ENCODE measurements at places on chromosomes 7 and 10.

DNA sequence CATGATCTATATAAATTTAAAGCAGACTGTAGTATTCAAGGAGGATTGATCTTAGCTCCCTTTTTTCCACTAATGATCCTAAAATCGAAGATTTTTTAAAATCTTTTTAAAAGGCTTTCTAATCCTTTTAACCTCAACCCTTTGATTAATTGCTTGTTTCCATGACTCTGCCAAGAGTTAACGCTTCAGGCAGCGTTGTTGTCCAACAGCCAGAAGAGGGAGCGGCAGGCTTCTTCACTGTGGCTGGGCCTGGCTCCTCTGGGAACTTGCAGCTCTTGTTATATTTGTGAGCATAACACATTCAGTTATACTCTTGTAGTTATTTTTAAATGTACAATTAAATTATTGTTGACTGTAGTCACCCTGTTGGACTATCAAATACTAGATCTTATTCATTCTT is 26.3 kb downstream of the CRCP start:
- DNase-seq: no peak

- no peak for DNase-seq
Observed at GRCh38 chr10:133000648-133001047, 58.3 kb upstream of the CFAP46 start.

- DNase-seq: no peak
Observed at GRCh38 chr7:106768324-106768751, 96.7 kb upstream of the PIK3CG start.

- DNase-seq: no peak
Observed at GRCh38 chr7:48628793-48629349, 295.5 kb upstream of the CDC14C start.

- DNase-seq: no peak
Observed at GRCh38 chr10:25017154-25017590, 760 bp downstream of the THNSL1 start.

- peak; percentile 39 for DNase-seq
Observed at GRCh38 chr10:132452216-132452650, 55.2 kb downstream of the PWWP2B start.

GRCh38 chr7:85014936-85015660 is 171.8 kb downstream of the SEMA3D start:
- no peak for DNase-seq

- DNase-seq: no peak
Observed at GRCh38 chr7:127888411-127888810, 142.8 kb downstream of the LRRC4 start.

DNA sequence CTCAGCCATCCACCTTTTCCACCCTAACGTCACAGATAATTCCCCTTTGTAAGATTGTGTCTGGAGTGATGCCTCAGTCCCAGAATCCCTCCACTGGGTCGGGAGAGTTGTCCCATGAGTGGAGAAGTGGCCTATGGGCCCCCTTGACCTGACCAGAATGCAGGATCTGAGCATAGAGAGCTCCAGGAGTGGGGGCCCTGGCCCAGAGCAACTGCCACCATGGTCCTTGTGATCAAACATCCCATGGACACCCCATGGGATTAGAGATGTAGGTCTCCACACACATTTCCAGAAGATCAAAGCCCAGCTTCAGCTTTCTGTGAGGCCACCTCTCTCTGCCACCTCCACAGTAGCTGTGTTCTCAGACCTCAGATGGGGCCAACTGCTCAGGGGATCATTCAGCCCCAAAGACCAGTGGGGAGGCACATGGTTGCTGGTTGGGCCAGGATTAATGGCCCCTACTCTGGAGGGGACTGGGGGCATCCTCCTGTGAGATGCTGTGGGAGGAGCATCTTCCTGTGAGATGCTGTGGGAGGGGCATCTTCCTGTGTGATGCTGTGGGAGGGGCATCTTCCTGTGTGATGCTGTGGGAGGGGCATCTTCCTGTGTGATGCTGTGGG is 28.5 kb upstream of the DPYSL4 start:
- DNase-seq: no peak

DNA sequence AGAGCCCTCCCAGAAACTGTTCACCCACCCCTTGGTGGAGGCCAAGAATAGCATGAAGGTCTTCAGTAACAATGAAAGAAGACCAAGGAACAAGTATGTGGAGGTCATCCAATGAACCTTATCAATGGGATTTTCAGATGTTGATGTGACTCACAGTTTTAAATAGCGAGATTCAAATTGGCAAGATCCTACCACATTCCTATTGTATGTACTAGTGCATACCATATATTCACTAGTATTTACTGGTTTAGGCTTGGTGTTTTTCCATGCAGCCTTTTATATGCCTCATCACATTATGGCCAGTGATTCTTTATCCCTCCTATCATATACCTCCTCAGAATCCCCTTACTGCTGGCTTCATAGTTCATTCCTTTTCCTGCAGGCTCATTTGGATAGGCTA is 54.4 kb downstream of the ITGB8 start:
- DNase-seq: no peak
